Activated T-cell treated with anti-CD3 and anti-CD28 coated beads for 4 hours (primary cell): ENCODE measurements at places on chromosomes 7 and 10.

DNA sequence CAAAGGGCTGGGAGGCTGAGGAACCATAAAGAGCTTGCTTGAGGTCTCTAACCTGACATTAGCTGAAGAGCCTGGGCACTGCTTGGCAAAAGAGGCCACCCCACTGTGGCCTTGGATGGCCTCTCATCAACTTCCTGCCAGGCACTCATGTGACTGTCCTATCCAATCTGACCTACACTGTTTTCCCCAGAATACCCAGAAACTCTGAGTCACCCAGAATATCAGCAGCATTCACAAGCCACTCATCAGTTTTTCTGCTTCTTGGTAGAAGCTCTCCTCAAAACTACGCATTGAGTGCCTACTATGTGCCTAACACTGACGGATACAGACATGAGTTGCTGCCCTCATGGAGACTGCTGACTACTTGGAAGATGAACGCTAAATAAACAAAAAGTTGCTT is 4.1 kb upstream of the NT5C2 start:
- DNase-seq: no peak

DNA sequence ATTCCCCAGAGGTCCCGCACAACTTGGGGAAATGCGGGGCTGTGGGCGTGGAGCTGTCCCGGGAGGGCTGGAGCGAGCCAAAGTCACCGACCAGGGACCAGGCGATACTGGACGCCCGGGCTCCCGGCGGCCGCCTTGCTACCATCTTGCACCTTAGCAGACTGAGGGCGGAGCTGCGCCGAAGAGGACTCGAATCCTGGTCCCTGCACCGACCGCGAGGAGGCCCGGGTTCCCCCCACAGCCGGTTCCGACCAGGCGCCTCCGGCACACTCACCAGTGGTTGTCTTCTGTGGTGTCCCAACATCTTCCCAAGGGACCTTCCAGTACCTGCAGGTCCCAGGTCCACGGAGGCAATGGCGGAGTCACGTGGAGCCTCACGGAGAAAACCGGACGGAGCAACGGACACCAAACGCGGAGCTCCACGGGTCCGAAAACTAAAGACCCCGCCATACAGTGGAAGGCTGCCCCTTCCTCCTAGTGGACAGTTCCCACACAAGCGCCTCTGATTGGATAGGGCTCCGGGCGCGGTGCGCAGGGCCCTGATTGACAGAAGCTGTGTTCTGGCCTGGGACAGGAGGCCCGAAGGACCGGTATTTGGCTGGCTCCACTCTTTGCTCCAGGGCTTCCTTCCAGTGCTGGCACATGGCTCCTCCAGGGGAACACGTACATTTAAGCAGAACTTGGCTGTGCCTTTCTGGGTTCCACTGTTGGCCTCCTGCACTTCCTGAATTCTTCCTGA is 124.6 kb upstream of the ZNF479 start:
- no peak for DNase-seq

DNA sequence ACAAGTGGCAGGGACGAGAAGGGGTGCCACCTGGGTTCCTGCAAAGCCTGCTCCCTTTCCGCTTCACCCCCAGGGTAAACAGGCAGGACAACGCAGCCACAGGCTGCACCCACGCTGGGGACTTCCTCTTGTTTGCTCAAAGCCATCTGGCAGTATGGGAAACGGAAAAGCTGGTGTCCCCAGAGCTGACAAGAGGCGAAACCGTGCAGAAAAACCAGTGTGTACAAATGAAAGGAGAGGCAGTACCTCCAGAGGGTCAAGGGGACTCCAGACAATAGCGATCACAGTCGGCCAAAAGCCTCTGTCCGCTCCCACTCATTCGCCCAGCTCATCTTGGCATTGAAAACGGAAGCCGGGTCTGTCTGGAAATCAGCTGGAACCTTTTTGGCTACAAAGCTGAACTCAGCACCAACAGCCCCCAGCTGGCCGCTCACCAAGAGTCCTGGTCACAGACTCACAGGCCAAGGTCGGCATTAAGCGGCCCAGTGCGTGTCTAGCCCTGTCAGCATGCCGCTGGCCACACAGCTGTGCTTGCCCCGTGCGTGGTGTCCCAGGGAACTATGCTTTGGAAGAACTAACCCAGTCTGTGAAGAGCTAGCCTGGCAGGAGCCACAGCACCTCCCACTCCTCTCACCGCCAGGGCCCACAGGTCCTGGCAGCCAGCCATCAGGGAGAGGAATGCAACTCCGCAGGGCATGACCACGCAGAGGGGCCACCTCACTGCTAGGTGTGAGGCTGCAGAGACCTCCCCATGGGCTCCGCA is 10.4 kb downstream of the TNS3 start:
- DNase-seq: no peak

DNA sequence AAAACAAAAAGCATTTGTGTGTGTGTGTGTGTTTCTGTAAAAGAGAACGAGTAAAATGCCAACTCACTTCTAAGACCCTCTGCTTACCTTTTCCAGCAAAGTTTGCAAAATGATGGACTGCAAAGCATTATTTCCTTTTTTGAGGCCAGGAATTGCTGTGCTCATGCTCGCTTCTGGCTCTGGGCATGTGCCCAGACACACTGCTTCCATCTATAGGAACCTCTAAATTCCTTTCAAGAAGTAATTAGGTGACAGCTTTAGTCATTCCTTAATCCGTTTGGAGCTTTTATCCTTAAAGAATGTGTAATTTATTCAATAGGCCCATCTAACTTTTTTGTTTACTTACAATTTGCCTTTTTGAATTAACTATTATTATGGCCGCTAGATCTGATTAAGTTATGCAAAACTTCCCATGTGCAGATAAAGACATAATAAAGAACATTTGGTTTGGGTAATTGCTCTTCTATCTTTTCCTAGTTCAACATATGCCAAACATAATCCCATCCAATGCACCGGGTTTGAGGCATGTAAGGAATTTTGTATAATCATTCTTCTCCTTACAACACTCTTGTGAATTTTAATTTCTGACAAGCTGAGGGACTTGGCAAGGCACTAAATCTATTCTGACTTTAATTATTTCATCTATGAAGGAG is 34.7 kb downstream of the A1CF start:
- no peak for DNase-seq

- DNase-seq: no peak
These were observed 173.6 kb downstream of the KIAA1217 start for GRCh38 chr10:24382596-24382978.

GRCh38 chr10:132186488-132187429 is at the start of gene DPYSL4:
DPYSL4 (plus strand) TSS chr10:132186948; CDS start chr10:132187064, 116 bp downstream.
- DNase-seq: no peak

- DNase-seq: no peak
These were observed 1.1 kb downstream of the COL17A1 start for GRCh38 chr10:104084482-104085142.

- no peak for DNase-seq
These were observed 61.9 kb upstream of the WAC start for GRCh38 chr10:28470873-28471651.
